ENCODE measurements at places on chromosomes 16 and 17.
A peak's percentile ranks its signal among the peaks of the same experiment; 100 is the strongest.

- DNase-seq, result peak; percentile 54
Measured at GRCh38 chr17:43661699-43662412, at the start of gene MEOX1. Gene MEOX1 (minus strand): TSS chr17:43661922. CDS start chr17:43661534, 388 bp downstream.

DNA sequence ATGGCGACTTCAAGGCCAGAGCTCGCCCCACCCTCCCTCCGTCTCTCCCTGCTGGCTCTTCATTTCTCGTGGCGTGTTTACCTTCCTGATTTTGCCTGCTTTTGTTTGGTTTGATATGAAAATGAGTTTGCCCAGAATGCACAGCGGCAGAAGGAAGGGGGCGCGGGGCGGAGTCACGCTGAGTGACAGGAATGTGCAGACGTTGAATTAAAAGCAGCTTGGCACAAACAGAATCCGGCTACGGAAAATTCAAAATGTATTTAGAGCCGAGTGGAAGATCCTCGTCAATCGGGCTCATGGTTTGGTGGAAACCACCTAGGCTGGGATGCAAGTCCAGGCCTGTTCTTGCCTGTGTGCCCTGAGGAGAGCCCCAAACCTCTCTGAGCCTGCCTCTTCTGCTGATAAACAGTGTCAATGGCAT is 102.7 kb downstream of the SDK2 start:
- no peak for DNase-seq

DNA sequence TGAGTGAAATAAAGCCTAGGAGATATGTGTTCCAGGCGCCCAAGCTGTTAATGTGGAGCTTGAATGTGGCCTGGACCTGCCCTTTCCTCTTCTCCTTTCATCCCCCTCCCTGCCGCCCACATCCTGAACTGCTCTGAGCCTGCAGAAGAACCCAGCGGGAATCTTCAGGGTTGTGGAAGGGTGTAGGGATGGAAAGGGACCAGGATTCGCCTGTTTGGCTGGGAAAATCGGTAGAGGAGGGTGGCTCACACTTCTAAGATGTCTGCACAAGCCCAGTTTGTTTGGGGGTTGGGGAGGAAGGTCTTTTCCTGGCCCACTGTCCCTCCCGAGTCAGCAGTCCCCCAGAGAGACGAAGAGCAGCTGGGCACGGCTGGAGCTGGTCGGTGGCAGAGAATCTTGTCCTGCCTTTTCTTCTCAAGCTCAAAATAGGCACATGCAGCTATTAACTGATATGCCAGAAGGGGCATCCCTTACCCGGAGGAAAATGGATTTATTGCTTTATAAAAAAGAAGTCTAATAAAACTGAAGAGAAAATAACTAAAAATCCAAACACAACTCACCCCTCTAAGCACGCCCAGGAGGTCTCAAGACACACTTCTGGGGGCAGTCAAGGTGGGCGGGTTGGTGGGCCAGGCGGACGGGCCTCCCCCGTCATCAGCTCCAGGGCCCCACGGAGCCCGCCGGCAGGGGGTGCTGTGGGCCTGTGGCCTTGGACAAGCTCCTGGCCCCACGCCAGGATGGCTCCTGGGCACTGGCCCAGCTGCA is 11.5 kb upstream of the PITPNA start:
- DNase-seq, result peak; percentile 83

GRCh38 chr16:1494129-1494640 is 1.0 kb downstream of the TELO2 start:
- peak; percentile 86 for DNase-seq

- DNase-seq, result peak; percentile 84
Measured at GRCh38 chr16:53071748-53072301, 17.0 kb downstream of the CHD9 start.

DNA sequence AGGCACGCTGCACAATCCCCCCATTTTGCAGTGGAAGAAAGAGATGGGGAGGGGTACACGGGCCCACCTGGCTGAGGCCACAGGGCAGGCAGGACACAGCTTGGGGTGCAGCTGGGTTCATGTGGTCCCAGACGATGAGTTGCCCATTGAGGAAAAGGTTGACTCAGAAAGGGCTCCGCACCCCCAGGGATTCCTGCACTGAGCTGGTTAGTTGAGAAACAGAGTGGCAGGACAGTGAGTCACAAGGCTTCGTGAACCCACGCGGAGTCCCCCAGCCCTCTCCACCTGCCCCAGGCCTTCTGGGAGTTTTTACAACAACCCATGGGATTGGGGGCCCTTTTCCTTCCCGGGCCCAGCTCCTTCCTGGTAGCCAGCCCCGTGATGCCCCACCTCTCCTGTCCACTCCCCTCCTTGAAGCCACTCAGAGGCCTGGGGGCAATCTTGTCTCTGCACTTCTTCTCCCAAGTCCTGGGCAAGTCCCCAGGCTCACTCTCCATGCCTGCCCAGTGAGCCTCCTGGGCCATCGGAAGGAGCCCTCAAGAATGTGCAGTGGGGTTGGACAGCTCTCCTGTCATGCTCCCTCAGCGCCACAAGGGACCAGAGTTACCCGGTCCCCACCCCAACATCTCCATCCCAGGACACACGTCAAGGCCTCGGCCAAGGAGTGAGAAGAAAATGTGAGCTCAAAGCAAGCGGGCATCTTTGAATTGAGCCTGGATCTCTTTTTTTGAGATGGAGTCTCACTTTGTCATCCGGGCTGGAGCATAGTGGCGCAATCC is 251.2 kb downstream of the PARN start:
- DNase-seq, result no peak

DNA sequence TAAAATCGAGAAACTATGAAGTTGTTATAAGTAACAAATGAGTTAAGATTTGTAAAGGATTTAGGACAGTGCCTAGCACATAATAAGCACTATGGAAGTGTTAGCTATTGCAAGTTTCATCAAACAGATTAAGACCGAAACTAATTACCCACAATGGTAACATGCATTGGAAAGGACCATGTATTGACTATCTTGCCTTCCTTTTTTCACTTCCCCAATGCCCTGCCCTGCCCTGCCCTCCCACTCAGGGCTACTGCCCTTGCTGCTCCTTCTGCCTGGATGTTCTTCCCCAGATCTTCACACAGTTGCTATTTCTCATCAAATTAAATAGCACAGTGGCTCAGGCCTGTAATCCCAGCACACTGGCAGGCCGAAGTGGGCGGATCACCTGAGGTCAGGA is 202.1 kb upstream of the PSMD7 start:
- no peak for DNase-seq

- DNase-seq, result no peak
Measured at GRCh38 chr17:61856035-61856434, 7.3 kb downstream of the BRIP1 start.

DNA sequence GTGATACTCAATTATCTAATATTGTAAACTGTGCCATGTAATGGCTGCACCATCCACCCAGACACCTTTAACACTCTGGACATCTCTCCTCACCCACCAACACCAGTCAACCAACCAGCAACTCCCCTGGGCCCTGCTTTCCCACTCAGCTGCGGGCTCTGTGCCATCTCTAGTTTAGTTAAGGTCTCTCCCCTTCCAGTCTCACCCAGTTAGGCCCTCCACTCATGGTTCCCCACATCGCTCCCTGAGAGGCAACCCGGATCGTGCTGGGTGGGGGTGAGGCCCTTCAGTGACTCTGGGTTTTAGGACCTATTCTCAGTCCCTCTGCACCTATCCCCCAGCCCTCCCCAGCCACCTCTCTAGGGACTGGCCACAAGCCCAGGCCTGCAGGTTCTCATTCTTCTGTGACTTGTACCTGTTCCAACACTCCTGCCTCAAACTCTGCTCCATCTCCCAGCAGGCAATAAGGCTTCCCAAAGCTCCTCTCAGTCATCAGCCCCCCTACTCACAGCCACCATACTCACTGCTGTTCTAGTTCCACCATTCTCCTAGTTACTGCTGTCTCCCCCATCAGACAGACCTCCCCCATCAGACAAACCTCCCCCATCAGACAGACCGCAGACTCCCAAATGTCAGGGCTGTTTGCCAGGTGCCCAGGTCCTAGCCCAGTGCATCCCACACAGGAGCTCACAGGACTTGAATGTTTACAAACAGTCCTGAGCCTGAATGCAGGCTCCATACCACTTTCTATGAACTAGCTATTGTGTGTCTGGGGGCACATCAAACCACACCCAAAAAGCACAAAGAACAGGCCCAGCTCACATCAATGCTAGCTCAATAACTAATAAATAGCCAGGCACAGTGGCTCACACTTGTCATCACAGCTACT is 2.6 kb downstream of the TK2 start:
- no peak for DNase-seq

DNA sequence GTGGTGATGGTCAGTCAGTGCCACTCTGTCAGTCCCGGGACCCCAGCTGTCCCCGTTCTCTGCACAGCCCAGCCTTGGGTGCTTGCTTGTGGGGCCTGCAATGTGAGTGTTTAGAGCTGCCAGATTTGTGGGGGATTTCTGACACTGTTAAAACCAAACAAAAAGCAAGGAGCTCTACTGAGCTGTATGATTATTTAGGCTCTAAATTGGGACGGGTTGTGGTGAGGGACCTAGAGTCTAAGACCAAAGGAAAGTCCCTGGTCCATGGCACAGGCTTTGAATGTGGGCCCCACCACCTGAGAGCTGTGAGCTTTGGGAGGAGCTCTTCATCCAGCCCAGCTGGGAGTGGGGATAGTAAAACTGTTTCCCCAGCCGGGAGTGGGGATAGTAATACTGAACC is 63.3 kb downstream of the KSR1 start:
- DNase-seq, result no peak

DNA sequence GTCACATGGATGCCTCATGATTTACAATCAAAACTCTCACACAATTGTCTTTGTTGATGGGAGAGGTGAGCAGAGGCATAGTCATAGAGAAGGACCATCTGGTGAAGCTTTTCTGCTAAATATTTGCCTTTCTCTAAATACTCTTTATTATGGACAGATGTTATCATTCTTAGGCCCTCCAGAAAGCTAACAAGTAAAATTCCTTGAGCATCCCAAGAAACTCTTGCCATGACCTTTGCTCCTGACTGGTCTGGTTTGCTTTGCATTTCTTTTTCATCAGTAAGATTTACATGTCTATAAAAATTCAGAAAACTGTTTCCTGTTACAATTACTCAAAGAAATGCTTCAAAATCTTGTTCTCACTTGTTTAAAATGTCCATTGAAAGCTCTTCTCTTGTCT is 1336.6 kb upstream of the CDH8 start:
- no peak for DNase-seq

- DNase-seq, result no peak
Measured at GRCh38 chr17:80181431-80181830, 11.6 kb downstream of the CARD14 start.

DNA sequence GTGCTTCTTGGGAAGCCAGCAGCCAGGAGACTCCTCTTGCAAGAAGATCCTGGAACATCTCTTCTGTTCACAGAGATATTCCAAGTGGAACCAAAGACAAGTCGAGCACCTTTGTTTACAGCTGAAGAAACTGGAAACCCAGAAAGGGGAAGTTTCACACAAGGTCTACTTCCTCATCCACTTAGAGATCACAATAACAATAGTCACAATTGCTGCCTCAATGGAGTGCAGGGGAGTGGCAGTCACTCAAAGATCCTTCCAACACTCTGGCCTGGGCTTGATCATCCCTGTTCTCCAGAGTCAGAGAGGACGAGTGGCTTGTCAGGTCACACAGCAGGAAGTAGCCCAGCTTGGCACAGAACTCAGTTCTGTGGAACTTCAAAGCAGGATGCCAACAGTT is 46.9 kb upstream of the SIAH1 start:
- no peak for DNase-seq

DNA sequence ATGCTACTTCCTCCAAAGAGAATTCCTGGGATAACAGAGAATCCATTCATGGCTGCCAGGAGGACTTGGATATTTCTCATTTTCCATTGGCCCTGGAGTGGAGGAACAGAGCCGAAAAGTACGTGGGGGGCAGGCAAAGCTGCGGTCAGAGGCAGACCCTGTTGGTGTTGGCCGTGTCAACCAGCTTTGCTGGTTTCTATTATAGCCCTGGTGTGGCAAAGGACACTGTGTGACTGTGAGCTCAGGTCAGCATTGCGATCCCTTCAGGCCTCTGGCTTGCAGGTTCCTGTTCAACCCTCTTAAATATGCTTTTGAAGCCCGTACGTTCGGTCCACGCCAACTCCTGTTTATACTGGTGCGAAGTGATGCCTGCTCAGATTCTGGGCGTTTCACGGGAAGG is 596.2 kb downstream of the MAF start:
- no peak for DNase-seq

GRCh38 chr17:40791787-40792436 is 7.8 kb downstream of the KRT28 start:
- peak; percentile 65 for DNase-seq

GRCh38 chr17:34434052-34434451 is 71.0 kb upstream of the CCL1 start:
- DNase-seq, result no peak

DNA sequence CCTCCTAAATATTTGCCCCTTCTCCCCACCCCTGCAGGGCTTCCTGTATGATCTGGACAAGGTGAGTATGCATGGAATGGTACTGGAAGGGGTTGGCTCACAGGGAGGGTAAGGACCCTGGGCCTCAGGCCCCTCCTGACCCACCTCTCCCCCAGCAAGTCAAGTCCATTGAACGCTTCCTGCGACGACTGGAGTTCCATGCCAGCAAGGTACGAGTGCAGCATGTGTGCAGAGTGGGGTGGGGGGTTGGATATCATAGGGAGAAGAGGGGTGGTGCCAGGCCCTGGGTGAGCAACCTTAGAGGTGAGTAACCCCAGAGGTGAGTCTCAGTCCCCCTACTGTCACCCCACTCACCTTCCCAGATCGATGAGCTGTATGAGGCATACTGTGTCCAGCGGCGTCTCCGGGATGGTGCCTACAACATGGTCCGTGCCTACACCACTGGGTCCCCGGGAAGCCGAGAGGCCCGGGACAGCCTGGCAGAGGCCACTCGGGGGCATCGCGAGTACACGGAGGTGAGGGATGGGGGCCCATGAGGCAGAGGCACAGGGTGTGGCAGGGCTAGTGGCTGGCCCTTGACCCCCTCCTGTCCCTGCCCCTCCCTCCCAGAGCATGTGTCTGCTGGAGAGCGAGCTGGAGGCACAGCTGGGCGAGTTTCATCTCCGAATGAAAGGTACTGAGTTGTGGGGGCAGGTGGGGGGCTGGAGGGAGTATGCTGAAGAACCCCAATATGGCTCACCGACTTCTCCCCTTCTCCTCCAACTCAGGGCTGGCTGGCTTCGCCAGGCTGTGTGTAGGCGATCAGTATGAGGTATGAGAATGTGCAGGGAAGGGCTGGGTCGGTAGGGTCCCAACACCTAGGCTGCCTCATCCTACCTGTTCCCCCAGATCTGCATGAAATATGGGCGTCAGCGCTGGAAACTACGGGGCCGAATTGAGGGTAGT is 11.3 kb downstream of the RIPOR1 start:
- no peak for DNase-seq

- no peak for DNase-seq
Measured at GRCh38 chr17:43841282-43841681, 5.7 kb upstream of the CD300LG start.

- DNase-seq, result no peak
Measured at GRCh38 chr17:57447357-57447989, 191.2 kb downstream of the MSI2 start.

GRCh38 chr17:66610361-66611133 is 224.4 kb upstream of the CACNG5 start:
- DNase-seq, result no peak

- no peak for DNase-seq
Measured at GRCh38 chr16:23362460-23363317, 60.6 kb downstream of the SCNN1B start.

All from fibroblast of pulmonary artery (primary cell).